ENCODE measurements at places on chromosomes 7 and 10. TPM values are rescaled to one million over a fixed set of nuclear protein-coding genes. Genes with fewer than 3 reads are reported as not detected.
A peak's percentile ranks its signal among the peaks of the same experiment; 100 is the strongest.

GRCh38 chr7:84043661-84044191, 150.9 kb downstream of the SEMA3A start:
- H3K4me1 ChIP-seq = no peaks in the 10 kb centered on the region
- no peak overlapping the region for H3K4me3 ChIP-seq
- no peaks in the 10 kb centered on the region for H3K27me3 ChIP-seq
- H3K27ac ChIP-seq = no peak overlapping the region
- peaks cover 2% of the 10 kb centered on the region for H3K36me3 ChIP-seq

DNA sequence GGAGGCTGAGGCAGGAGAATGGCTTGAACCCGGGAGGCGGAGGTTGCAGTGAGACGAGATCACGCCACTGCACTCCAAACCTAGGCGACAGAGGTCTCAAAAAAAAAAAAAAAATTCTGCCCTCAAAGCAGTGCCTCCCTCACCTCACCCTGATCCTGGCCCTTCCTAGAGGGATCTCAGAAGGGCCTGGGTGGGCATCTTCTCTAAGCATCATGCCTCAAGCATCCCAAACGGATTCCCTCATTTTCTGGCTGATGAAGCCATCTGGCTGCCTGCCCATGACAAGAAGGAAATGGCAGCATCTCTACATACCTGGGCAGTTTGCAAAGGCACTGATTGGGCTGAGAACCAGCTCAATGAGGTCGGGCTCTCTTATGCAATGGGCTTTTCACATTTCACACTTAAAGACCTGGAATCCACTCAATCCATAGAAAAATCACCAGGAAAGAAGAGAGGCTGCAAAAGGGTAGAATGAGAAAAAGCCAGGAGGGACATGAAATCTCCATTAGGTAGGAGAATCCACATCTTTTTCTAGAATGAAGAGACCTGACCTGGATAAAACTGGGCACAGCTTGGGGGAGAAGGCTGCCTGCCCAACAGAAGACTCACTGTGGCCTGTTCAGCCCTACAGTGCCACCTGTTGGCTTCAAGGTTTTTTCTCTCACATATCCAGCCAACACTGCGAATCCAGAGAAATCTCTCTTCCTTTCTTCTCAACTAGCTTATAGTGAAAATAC, 48.1 kb downstream of the PDLIM1 start:
- no peak overlapping the region for H3K4me3 ChIP-seq
- no peak overlapping the region for H3K27ac ChIP-seq
- H3K4me1 ChIP-seq = peaks cover 2% of the 10 kb centered on the region
- peak; percentile 73 for DNase-seq
- H3K36me3 ChIP-seq = peaks cover 59% of the 10 kb centered on the region

DOCK4 gene
- 4.9 TPM for total RNA-seq

DNA sequence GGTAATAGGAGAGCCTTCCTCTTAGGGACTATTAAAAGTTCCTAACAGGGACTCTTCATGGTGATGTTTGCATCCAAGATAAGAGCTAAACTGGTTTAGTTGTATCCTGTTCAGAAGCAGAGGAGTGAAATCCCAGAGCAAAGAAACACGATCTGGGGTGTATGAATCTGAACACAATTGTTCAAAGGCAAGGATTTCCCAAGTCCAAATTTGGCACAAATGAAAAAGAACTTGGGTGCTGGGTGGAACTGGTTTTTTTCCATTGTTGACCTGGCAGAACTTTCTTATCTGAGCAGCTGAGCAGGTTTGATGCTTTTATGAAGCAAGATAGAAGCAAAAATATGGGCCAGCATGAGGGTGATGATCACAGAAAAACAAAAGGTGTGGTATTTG, 6.0 kb downstream of the AGFG2 start:
- no peak for DNase-seq
- H3K27ac ChIP-seq = no peak overlapping the region
- H3K4me1 ChIP-seq = peaks cover 19% of the 10 kb centered on the region
- no peak overlapping the region for H3K4me3 ChIP-seq
- no peaks in the 10 kb centered on the region for H3K27me3 ChIP-seq

STX1A gene
- 9.3 TPM for total RNA-seq

DNA sequence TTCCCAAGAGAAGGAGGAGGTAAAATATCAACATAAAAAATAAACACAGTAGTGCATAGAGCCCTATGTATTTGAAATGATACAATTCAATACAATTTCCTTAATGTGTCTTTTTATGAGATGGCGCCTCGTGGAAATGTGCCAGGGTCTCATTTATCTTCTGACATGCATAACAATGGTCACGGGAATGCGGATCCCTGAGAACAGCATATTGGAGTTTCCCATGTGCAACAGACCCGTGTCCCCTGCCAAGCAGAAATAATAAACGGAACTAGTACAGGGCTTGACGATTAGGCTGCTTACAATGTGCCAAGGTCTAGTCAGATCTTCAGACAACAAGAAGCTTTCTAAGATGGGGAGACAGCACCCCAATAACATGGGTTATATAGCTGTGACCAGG, 217.9 kb downstream of the ARHGAP21 start:
- H3K4me3 ChIP-seq = no peak overlapping the region
- H3K36me3 ChIP-seq = peaks cover 2% of the 10 kb centered on the region
- DNase-seq = no peak
- no peaks in the 10 kb centered on the region for H3K27me3 ChIP-seq

SPDYE6 gene
- total RNA-seq = not detected

Data from H9 (cell line).